Endodermal cell (in vitro differentiated cells): ENCODE measurements at places on chromosomes 3 and 15.

DNA sequence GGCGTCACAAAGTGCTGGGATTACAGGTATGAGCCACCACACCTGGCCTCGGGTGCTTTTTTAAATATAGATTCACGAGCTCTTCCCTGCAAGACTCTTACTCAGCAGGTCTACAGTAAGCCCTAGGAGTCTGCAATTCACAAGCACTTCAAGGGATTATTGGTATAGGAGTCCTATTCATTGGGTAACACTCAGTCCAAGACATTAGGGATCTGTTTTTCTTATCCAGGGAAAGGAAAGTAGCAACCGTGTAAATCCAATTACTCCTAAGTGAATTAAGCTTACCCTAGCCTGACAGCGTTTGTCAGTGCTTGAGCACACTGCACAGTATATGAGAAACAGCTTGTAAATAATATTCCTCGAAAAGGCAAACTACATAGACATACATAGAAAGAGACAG is 109.9 kb downstream of the SENP2 start:
- no peak for DNase-seq

GRCh38 chr3:161212906-161213305 is 8.2 kb upstream of the NMD3 start:
- no peak for DNase-seq

DNA sequence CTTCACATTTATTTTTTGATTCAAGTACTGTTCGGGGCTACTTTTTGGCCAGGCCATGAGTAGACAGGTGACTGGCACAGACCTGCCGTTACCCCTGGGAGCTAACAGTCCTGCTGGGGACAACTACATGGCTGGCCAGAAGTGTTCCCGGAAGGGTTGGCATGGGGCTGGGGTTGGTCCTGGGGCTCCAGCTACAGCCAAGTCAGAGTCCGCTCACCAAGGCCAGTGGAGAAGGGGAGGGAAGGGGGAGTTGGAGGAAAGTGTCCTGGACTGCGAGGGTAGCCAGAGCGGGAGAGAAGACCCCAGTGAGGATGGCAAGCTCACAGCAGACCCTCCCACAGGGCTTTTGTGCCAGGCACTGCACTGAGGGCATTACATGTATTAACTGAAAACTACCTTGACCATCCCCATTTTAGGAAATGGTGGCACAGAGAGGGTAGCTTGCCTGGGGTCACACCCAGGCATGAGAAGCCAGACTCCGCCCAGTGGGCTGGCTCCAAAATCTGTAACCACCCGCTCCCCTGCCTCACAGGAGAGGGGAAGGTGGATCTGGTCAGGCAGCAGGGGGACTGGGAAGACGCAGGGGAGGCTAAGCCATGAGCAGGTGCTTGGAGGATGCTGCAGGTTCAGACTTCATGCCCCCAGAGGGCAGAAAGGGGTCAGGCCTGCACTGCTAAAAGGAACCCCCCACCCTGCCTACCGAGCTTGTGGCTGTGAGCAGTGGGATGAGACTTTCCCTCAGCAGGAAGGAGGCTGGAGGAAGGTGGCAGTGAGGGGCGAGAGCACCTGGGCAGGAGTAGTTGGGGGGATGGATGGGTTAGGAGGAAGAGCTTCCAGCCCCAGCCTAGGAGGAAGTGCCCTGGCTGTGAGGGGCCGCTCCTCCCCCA is 38.3 kb upstream of the ESYT3 start:
- DNase-seq = peak; percentile 45

GRCh38 chr3:35483131-35483530 is 156.2 kb upstream of the ARPP21 start:
- DNase-seq = no peak
